ENCODE measurements at places on chromosomes 11 and 22.

DNA sequence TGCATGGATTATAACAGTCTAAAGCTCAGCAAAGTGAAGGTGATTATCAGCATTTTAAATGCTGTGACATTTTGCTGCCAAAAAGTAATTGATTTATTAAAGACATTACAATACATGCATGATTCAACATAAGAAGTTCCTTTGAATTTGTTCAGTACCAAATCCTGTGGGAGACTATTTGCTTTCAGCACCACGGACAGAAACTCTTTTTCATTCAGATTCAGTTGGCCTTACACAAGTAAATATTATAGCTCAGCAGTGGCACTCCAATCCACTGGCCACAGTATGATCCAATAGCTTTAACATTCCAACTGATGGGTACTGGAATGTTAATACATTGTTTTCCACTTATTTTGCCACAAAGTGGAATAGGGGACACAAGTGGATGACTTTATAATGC lies 806.7 kb downstream of the NTM start:
- peak; percentile 80 for DNase-seq

GRCh38 chr11:80519596-80520506 lies 1079.0 kb upstream of the TENM4 start:
- no peak for DNase-seq

- DNase-seq = no peak
Measured at GRCh38 chr11:116906479-116906878, 69.1 kb upstream of the APOA1 start.

DNA sequence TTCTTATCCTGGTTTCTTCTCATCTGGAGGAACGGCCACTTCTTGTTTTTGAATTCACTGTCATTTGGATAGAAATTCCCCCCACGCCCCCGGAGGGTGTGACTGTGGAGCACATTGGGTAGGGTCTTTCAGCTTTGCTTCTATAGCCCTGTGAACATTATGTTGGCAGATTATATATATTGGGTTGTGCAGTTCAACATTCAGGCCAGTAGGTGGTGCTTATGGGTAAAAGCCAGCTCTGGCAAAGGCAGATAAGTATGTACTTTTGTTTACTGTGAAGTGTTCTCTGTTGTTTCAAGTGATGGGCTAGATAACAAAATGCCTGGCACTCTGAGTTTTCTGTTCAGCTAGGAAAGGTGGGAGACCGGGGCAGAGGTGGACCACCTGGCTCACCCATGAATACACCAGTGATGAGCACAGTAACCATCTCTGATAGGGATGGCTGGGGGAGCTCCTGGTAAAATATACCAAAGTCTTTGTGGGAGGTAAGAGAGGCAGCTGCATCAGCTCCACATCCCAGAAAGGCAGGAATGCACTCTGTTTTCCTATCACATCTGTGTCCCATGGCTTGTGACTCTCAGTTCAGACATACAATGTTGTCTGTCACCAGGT lies 1348.2 kb upstream of the RAG2 start:
- peak; percentile 65 for DNase-seq

GRCh38 chr11:114482114-114482513 lies 42.8 kb downstream of the REXO2 start:
- DNase-seq = peak; percentile 41

DNA sequence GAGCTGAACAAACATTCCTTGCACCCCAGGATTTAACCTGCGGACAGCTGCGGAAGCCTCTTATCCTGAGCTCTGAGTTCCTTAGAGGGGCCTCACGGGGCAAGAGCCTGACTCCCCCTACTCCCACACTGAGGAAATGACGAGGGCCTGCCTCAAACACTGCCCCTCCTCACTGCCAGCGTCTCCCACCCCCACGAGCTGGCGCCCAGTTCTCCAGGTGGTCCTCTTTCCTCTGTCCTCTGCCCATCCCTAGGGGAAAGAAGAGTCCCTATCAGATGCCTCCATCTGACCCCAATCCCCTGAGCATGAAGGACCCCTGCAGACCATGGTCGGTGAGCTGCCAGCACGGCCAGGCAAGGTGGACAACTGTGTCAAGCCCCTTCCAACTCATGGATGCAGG lies 14.3 kb downstream of the CHST1 start:
- no peak for DNase-seq

DNA sequence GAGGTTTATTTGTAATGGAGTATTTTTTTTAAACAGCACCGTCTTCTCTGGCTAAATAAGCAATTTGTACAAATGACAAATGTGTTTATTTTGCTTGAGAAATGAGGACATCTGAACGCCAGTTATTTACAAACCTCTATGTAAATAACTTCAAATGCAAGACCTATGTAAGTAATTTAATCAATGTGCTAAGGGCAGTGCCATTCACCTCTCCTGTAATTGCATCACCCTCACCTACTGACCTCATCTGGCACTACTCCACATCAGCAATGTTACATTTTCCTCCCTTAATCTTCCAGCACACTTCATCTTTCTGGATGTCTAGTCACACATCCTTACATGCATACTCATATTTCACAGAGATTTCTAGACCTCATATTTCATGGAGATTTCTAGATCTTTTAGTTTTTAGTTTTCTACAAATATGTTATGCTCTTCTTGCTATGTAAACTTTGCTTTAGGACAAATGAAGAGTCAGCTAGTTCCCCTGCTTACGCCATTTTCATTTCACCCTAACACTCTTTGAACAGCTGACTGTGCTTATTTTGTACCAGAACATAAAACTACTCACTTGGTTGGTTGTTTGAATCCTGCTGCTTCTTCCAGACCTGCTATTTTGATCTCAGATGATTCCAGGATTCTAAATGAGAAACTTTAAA lies 238.6 kb downstream of the GRM5 start:
- no peak for DNase-seq

DNA sequence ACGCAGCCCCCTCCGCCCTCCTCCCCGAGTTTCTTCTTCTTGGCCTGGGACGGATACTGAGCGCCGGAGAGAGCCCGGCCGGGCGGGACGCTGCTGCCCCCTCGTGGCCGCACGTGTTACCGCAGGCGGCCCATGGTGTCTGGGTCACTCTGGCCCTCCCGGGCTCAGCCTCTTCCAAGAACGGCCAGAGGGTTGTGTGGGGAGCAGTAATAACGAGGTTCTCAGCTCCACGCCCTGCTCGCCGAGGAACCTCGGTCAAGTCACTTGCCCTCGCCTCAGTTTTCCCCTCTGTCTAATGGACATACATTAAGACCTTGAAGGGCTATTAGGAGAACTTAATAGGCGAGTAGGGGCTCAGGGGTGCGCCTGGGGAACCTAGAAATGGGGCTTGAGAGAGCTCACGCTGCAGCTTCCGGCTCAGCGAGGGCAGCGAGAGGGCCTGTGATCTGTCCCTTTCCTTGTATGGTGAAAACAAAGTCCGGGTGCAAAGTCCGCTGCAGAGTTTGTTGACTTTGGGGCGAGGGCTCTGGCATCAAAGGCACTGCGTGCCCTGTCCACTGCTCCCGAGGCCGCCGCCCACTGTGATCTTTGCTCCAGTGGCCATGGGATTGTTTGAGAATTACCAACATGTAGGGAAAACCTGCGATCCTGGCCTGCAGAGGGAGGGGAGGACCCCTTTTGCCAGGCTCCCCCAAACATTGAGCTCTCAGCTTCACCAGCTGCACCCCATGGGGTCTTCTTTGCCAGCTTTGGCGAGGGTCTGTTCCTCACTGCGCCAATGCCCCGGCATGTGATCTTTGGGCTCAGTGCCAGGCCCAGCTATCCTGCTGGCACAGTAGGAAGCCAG lies 14.4 kb upstream of the LRP5 start:
- peak; percentile 85 for DNase-seq

DNA sequence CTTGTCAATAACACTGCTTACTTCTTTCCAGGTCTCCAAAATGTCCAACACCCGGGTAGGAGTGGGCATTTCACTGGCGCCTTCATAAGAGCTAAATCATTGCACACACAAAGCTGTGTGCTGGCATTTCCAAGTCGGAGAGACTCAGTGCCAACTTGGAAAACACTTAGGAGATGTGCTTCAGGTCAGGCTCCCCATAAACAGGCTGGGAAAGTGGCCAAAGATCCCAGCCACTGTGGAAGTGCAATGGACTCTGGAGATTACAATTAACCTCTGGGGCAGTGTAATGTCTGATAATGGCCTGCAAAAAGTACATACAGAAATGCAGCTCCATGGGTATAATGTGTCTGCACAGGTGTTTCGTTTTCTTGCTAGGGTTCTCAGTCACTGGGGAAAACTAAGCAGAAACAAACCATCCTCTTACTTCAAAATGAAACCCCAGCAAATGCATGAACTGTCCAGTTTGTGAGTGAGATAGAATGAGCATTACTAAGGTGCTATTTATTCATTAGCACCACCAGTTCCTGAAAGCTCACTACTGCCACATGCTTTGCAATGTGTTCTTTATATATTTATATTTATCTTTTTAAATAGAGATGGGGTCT lies 79.0 kb downstream of the ABTB2 start:
- no peak for DNase-seq

DNA sequence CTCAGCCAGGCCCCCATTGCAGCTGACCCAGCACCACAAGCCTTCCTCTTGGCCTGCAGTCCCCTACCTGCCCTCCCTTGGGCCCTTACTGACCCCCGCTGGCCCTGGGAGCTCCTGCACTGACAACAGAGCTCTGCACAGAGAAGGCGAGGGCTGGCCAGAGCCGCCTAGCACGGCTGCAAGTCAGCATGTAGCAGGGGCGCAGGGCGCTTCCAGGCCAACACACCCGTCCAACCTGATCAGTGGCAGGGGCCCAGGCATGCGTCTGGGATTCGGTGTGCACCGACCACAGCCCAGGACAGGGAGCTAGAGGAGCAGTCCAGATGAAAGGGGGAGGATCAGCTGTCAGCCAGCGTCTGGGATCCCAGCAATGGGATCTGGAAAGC lies 7.6 kb downstream of the WNT7B start:
- peak; percentile 50 for DNase-seq

- DNase-seq = no peak
Measured at GRCh38 chr11:3894128-3894731, 38.8 kb downstream of the STIM1 start.

- no peak for DNase-seq
Measured at GRCh38 chr22:38489561-38490145, 16.5 kb downstream of the DDX17 start.

GRCh38 chr11:12182676-12183541 lies 72.5 kb downstream of the MICAL2 start:
- DNase-seq = no peak

GRCh38 chr22:22767876-22768602 lies 119.6 kb upstream of the IGLL5 start:
- peak; percentile 80 for DNase-seq

DNA sequence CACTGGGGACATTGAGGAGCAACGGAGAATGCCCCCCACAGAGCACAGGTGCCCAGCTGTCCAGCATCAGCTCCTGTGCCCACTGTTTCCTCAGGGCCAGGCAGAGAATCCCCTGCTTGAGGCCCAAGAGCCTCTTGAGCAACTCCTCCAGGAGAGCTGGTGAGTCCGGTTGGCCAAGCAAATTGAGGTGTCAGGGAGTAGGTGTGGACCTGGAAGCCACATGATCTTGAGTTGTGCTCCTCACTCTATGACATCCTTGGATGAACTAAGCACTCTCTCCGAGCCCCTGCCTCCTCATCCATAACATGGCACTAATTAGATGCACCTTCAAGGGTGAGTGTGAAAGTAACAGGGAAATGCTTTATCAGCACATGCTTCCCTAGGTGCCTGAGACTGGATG lies 121.3 kb downstream of the DBX1 start:
- DNase-seq = no peak

GRCh38 chr11:48141475-48142122 lies 75.0 kb upstream of the OR4B1 start:
- no peak for DNase-seq

- no peak for DNase-seq
Measured at GRCh38 chr22:27088026-27088425, 430.6 kb downstream of the MIAT start.

- DNase-seq = no peak
Measured at GRCh38 chr11:83540728-83541127, 254.6 kb upstream of the CCDC90B start.

GRCh38 chr11:46279126-46280099 lies 2.0 kb downstream of the CREB3L1 start:
- no peak for DNase-seq

GRCh38 chr11:126354631-126355323 lies 709 bp upstream of the ST3GAL4 start:
- no peak for DNase-seq

DNA sequence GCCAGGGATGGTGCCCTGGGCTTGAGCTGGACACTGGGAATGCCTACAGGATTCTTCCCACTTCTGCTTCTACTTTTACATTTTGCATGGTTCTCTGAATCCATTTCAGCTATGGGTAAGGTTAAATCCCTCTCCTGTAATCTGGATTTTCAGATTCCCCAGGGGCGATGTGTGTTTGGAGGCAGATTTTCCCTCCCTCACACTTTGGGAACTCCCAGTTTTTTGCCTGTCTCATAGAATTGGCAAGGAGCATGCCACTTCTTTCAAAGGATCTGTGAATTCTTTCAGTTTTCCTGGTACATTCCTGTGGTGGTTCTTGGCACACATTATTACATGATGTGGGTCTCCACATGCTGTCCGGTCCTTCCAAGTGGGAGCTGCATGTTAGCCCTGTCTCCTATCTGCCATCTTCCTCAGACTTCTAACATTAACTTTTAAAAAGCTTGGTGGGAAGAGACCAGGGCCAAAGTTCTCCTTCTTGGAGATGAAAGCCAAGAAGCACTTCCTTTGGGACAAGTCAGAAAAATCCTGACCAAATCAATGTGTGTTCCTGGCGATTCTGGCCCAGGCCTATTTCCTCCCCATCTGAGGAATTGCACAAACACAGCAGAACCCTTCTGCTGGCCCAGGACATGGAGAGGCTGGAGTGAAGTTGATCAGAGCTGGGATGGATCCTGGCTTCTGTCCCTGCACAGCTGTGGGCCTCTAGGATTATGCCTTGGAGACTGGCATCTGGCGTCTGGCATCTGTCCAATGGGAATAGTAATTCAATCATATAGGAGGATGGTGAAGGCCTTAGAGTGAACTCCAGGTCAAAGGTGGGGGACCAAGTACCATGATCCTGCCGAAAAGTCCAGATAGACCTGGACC lies 5.4 kb upstream of the APOL2 start:
- DNase-seq = no peak

GRCh38 chr11:14409891-14410290 lies 50.9 kb upstream of the RRAS2 start:
- no peak for DNase-seq

- DNase-seq = peak; percentile 6
Measured at GRCh38 chr11:106683435-106683834, 334.8 kb downstream of the GUCY1A2 start.

GRCh38 chr11:127632546-127632945 lies 632.0 kb upstream of the KIRREL3 start:
- no peak for DNase-seq

- no peak for DNase-seq
Measured at GRCh38 chr22:35605851-35606481, 11.2 kb downstream of the MB start.

- DNase-seq = no peak
Measured at GRCh38 chr11:46845440-46845739, 690 bp downstream of the CKAP5 start.

Measured in GM23338 (cell line).